Activated T-helper 1 cell treated with anti-CD3 and anti-CD28 coated beads, Interleukin-2, amount 50 U/mL, for 16 hours (primary cell): ENCODE measurements at places on chromosomes 13 and 19.

DNA sequence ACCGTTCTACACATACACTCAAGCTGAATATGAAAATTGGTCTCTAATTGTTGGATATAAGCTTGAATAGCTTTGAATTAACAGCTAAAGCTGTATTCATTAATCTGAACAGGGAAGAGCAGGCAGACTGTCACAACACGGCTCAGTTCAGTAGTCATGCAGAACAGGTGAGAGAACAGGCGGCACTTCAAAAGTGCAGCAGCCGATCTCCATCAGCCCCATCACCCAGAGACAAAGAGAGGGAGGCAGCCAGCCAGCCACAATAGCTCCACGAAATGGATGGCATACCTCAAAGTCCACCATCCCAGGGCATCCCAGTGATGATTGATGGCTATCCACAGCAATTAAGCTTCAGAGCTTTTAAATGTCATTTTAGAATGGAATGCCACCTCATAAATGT lies 419.2 kb downstream of the OLFM4 start:
- no peak for DNase-seq

DNA sequence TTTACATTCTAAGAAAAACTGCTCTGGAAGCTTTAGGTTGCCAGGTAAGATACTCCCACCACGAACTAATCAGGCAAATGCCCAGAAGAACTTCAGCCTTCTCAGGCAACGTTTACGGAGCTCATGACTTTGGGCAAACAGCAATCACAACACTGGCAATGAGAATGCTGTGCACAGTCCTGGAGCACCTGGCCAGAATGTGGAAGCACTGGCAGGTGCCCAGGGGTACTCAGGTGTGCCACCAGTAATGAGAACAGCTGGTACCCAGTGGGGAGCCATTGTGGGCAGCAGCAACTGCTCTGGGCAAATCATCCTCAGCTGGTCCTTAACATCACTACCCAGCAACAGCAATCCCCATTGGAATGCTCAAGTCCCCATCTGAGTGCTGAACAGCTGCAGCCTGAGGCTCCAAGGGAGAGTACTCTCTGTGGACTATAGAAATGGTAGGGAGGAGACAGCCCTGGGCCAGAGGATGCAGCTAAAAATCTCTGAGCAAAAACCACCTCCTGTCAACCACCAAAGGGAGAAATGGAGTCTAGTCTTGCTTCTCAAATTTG lies 210.0 kb downstream of the FOXO1 start:
- DNase-seq = no peak

GRCh38 chr13:110349239-110349638 lies 42.2 kb downstream of the COL4A2 start:
- DNase-seq = no peak

- DNase-seq = no peak
Measured at GRCh38 chr13:75052616-75053015, 429.4 kb downstream of the TBC1D4 start.

GRCh38 chr13:67515895-67516294 lies 285.8 kb upstream of the PCDH9 start:
- DNase-seq = no peak

GRCh38 chr13:33199289-33199850 lies 86.2 kb downstream of the STARD13 start:
- DNase-seq = no peak

DNA sequence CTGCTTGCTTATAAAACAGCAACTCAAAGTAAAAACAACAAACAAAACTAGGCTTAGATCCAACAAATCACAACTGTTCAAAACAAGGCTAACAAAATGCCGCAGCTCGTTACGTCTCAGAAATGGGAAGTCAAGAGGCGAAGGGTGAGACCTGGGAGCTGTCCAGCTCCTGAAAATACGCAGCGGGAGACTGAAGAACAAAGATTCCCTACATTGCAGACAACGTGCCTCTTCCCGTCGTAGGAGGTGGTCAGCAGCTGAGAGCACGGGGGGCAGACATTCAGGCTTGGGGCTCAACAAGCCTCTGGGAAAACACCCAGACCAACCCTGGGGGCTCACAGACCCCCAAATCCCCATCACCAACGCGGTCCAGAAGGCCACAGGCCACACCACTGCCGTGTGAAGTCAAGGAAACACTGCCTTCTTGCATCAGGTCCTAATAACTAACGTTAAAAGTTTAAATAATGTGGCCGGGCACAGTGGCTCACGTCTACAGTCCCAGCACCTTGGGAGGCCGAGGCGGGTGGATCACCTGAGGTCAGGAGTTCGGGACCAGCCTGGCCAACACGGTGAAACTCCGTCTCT lies 13.5 kb downstream of the PLPP2 start:
- no peak for DNase-seq

- DNase-seq = no peak
Measured at GRCh38 chr13:113997845-113998751, 24.2 kb upstream of the C13orf46 start.
